ENCODE measurements at places on chromosomes 7 and 10.
A peak's percentile ranks its signal among the peaks of the same experiment; 100 is the strongest.

DNA sequence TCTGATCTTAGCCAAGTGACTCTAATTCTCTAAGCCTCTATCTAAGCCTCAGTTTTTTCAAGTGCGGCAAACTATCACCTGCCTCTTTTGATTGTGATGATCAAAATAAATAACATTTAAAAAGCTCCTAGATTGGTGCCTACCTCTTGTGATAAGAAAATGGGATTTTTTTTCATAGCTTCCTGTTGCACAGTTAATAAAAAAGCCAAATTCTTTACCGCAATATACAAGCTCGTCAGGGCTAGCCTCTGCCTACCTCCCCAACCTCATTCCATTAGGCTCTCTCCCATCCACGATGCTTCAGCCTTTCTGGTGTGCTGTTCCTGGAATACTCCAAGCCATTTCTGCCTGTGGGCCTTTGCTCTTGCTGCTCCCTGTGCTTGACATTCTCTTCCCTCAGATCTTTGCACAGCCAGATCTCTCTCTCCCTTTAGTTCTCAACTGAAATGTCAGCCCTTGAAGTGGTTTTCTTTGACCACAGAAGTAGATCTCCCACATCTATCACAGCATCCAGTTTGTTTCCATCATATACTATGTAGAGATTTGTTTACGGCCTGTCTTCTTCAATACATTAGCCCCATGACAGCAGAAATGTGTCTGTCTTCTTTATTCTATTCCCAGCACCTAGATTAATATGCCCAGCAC lies 48.8 kb downstream of the SFR1 start:
- no peak for DNase-seq

- DNase-seq = peak; percentile 50
Observed at GRCh38 chr7:101243646-101244374, 1.1 kb downstream of the FIS1 start.

GRCh38 chr7:46157404-46157803 lies 236.3 kb upstream of the IGFBP3 start:
- DNase-seq = no peak

DNA sequence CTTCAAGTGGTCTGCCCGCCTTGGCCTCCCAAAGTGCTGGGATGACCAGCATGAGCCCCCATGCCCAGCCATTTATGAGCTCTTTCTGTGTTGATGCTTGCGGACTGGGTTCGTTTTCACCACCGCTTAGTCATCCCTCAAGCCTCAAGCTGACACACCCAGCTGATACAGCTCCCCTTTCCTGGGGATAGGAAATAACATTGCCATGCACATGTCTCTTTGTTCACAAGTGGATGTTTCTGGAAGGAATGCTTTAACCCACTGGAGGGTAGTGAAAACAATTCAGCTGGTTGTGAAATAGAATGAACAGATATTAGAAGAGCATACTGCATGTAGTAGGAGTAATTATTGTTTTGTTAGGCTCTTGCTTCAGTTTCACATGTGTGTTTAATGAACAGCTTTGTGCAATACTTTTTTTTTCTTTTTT lies 8.5 kb upstream of the METTL27 start:
- no peak for DNase-seq

GRCh38 chr7:86965727-86966120 lies 93.7 kb downstream of the ELAPOR2 start:
- DNase-seq = peak; percentile 91

- DNase-seq = no peak
Observed at GRCh38 chr7:98352621-98353020, 48.3 kb downstream of the BAIAP2L1 start.

GRCh38 chr10:35341521-35341920 lies 5.2 kb downstream of the CCNY start:
- DNase-seq = no peak

DNA sequence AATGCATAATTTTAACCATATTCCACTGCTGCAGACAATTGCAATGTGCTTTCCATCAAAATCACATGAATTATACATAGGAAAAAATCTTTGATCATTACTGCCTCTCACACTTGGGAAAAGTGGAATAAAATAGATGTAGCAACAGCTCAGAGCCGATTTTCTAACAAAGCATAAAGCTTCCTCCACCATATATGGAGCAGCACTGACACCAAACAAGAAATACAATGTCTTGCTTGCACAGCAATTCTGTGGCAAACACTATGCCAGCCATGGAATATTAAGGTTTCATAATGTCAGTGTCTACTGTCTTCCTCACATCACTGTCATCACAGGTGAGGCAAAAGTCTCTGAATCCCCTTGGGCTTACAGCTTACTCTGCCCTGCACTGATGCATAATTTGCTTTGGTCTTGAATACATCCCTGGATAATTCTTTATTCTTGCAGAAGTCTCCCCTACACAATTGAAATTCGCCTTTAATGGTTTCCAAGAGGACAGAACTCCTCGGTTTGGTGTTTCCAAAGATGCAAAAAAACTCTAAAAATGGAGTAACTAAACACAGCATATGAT lies 198.5 kb downstream of the CACNA2D1 start:
- DNase-seq = no peak

DNA sequence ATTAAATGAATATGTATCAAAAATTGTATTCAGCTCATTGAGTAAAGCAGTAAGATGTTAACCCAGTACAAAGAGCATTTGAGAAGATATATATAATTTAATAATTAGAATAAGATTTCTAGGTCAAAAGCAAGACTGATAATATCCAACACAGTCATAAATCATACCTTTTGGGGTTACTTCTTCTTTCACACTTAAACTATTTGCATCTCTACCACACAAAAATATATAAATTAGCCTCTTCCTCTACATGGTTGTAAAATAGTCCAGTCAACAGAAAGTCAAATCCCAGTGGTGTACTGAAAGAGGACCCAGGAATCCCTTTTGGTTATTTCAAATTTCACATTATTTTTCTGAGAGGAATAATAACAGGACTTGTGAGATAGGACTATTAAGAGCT lies 204.6 kb upstream of the INHBA start:
- no peak for DNase-seq

GRCh38 chr7:116356979-116357378 lies 142.6 kb upstream of the CAV2 start:
- peak; percentile 7 for DNase-seq

DNA sequence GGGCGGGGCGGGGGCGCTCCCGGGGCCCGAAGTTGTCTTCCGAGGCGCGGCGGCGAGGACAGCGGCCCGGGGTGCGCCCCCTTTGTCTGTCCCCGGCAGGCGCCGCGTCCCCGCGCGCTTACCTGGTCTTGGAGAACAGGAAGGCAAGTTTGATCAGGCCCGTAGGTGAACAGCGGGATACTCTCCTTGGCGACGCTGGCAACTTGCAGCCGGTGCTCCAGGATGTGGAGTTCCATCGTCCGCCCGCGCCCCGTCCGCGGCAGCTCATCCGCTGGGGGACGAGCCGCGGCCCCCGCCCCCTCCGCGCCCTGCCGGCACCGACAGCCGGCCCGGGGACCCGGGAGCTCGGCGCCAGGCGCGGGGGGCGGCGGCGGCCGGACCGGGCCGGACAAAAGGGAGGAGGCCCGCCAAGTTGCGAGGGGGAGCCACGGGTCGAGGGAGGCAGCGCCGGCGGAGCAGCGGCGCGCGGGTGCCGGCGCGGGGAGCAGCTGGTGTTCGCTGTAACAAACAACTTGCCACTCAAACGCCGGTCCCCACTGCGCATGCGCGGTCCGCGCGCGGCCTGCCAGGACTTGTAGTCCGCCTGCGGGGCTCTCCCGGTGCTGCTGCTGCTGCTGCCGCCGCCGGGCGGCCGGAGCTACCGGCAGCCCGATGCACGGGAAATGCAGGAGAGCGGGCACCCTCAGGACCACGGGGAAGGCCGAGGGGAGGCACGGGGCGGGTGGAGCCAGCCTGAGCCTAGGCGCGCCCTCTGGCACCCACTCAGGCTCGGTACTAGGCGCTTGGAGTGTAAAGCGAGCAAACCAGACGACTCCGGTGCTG lies 35.6 kb upstream of the SPDYE3 start:
- peak; percentile 97 for DNase-seq

DNA sequence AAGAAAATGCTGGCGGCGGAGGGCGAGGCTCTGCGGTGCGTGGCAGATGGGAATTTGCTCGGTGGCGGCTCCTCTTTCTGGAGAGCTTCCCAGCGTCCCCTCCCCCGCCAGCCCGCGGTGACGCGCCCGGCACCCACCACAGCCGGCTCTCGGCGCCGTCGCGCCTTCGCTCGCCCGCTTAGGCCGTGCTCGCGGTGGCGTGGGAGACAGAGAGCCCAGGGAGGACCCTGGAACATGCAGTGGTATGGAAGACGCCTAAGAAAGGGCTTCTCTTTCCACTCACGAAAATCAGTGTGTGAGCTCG lies 576 bp upstream of the CSGALNACT2 start:
- DNase-seq = peak; percentile 53

- no peak for DNase-seq
Observed at GRCh38 chr7:26065652-26066051, 86.3 kb upstream of the NFE2L3 start.
